Astrocyte (in vitro differentiated cells and primary cell): ENCODE measurements at places on chromosomes 6 and 20. TPM values are rescaled to one million over a fixed set of nuclear protein-coding genes. Genes with fewer than 3 reads are reported as not detected.

- DNase-seq: no peak
Measured at GRCh38 chr6:3391902-3392458, 64.9 kb downstream of the SLC22A23 start.

GRCh38 chr20:36040571-36040970, 72.2 kb downstream of the CNBD2 start:
- DNase-seq: no peak

DNA sequence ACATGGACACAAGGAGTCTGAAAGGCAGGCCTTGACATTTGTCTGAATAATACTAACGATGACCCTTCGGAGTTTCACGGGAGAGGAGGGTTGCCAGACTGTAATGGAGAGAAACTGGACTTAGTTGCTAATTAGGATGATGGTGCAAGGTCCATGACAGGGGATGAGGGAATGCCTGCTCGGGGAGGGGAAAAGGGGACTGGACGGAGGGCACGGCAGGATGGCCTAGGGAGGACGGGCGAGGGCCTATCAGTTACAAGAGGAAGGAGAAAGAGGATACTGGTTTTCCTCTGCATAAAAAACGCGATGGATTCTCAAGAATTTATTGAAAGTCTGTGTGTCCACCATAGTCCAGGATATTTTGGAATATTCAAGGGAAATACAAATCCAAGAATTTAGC, 42.7 kb downstream of the IRAK1BP1 start:
- DNase-seq: no peak

The LY6G6C gene
- total RNA-seq: 0.41 and 0.66 TPM in 2 replicates

- peak; percentile 92 for DNase-seq
Measured at GRCh38 chr6:43093436-43094289, 17.5 kb downstream of the PTK7 start.

GRCh38 chr6:150076196-150076893, 7.4 kb upstream of the ULBP3 start:
- DNase-seq: peak; percentile 30

GRCh38 chr6:38378801-38379200, 260.9 kb downstream of the BTBD9 start:
- peak; percentile 48 for DNase-seq

The CPNE1 gene
- total RNA-seq: 194 and 200 TPM in 2 replicates
